ENCODE measurements at places on chromosomes 6 and 20.

- DNase-seq = no peak
These were observed 50.4 kb downstream of the UNC5CL start for GRCh38 chr6:40988634-40989033.

DNA sequence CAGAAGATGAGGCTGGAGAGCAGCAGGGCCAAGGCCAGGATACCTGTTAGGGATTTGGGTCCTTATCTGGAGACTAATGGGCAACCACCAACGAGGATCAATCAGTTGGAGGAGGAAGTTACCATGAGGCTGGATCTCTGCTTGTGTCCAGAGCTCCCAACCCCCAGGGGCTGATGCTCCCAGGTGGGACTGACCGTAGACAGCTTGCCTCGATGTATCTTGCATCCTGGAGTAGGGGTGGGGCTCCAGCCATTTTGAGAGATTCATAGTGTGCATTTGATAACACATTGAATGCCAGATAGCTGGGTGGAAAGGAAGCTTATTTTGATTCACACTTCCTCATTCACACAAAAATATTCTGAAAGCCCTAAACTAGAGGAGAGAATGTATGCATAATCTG, 4.6 kb upstream of the RFPL4B start:
- no peak for DNase-seq

DNA sequence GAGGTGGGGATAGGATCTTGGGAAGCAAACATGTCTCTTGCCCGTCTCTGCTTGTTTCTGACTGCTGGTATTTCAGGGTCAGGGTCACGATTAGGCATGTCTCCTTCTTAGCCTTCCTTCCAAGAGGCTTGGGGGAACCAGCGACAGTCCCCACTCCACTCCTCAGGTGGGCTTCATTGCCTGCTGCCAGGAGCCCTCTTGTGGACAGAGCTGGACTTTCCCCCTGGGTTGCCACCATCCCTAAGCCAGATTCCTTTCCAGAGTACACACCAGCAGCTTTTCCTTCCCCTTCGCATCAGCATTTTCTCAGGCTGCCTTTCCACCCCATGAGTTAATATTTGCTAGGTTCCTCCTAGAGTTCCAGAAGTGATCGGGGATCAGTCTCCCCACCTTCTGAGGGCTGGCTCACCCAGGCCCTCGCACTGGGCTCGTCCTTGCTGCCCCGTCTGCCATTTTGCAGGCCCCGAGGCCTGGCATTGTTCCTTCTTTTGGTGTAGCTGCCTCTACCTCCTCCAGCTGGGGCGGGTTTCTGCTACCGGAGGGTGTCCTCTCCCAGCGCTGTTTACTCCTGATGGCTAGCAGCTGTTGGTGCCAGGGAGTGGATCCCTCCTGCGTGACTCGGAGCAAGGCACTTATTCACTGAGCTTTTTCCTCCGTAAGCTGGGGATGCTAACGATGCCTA, 8.8 kb upstream of the C20orf144 start:
- peak; percentile 69 for DNase-seq

- no peak for DNase-seq
These were observed 72.6 kb downstream of the CD109 start for GRCh38 chr6:73768558-73768957.

DNA sequence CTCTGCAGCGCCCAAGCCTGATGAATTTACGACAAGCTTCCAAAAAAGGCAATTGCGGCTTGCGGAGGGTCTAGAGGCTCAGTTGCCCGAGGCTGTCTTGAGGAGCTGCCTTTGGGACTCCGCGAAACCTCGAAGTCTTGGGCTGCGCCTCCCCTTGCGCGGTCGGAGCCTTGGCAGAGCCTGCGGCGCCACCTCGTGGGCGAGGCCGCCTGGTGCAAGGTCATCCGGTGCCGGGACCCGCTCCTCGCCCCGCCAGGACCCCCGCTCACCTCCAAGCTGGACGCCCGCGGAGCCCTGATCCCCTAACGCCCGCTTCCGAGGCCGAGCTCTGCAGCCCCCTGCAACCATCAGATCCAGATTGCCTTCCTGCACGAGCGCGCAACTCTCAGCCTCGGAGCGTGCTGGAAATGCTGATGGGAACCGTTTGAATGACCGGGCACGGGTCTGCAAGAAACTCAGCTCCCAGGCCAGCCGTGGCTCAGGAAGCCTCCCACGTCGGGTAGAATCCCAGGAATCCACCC, 14.9 kb upstream of the FAM210B start:
- peak; percentile 98 for DNase-seq

GRCh38 chr6:102717252-102717651, 1323.7 kb downstream of the GRIK2 start:
- DNase-seq = no peak

DNA sequence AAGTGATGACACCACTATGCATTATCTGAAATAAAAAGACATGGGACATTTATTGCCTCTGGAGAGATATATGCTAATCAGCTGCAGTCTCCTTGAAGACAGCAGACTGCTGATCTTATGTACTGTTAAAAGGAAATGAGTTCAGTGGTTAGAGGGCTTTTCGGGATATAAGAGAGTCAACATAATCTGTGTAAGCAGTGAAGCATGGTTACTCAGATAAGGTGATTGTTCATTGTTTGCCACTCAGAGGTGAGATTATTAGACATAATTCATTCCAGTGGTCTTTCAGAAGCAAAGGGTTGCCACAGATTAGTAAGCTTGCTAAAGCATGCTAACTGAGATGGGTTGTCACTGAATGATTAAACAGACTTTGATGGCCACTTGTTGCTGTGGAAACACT, 1450.7 kb upstream of the ADGRB3 start:
- no peak for DNase-seq

- DNase-seq = no peak
These were observed 117.2 kb downstream of the PDE10A start for GRCh38 chr6:165545806-165546205.

DNA sequence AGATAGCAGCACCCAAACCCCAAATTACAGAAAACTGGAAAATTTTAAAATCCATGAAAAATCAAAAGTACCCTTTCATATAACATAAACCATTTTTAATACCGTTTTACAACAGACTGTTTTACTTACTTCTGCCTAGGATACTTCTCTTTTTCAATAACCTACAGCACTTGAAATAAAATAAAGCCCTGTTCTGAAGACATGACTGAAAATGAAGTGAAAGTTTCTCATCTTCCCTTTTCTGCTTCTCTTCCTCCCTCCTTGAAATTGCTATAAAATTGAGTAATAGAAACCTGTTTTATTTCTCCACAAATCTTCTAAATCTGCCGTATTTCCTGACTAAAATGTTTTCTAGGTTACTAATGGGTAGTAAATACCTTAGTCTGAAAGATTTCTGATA, 20.3 kb downstream of the MMS22L start:
- DNase-seq = no peak

DNA sequence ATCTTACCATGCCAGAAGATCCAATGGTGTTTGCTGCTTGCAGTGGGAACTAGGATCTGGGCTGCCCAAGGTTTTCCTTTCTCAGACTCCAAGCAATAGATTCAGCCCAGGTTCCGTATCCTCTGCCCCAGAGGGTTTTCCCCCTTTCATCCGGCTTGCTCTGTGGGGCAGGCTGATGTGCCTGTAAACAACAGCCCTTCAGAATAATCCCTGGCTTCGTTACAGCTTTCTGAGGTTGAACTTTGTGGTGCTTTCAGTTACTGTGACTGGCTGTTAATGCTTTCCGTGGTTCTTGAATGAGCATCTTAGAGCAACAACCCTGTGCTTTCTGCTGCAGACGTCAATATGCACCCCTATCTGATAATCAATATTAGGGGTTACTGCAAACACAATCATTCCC, 400.4 kb downstream of the BTBD3 start:
- DNase-seq = no peak

- DNase-seq = no peak
These were observed 5.0 kb upstream of the HSPA12B start for GRCh38 chr20:3727401-3728021.

DNA sequence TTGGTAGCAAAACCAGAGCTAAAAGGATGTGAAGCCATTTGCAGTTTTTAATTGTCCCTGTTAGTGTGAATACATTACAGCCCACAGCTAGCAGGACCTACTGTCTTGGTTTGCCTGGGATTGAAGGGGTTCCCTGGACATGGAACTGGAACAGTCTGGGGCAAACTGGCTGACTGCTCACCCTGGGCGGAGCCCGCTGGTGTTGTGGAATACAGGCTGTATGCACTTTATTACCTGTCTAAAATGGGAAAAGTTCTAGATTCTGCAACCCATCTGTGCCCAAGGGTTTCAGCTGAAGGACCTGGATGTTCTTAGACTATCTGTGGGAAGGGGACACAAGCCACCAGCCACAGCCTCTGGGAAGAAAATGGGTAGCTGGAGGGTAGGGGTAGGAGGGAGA, 12.2 kb upstream of the CDKN1A start:
- DNase-seq = no peak

DNA sequence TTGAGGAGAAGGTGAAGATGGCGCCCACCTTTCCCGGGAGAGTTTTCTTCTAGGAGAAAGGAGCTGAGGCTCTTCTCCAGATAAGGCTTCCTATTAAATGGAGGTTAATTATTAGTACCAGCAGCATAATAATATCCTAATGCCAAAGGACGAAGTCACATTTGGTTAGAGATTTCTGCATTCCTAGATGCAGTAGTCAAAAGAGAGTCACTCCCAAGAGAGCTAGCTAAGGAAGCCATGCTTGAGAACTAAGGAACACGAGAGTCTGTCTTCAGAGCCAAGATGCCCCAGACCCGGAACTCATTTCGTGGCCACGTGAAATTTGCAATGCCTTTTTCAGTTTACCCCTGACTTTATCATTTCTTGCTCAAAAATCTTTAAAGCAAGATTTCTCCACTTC, 132.7 kb downstream of the TSHZ2 start:
- no peak for DNase-seq

- no peak for DNase-seq
These were observed 474.6 kb downstream of the COL12A1 start for GRCh38 chr6:74731204-74731603.

DNA sequence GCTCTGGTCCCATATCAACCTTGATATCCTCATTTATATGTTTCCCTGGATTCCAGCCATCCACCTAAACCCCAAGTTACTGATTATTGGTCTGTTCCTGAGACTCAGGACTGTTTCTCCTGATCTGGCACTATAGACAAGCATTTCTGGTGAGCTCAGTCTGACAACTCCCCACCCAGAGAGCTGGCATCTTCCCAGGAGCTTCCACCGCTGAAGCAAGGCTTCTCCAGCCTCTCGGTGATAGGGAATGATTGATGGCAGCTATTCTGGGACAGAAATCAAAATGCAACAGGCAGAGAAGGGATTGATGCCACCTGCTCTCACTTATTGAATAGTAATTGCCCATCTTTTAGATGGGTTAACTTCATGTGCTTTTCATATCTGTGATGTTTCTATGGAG, 169.7 kb upstream of the GGTLC1 start:
- DNase-seq = no peak

- no peak for DNase-seq
These were observed 983 bp downstream of the RBBP9 start for GRCh38 chr20:18496042-18496441.

DNA sequence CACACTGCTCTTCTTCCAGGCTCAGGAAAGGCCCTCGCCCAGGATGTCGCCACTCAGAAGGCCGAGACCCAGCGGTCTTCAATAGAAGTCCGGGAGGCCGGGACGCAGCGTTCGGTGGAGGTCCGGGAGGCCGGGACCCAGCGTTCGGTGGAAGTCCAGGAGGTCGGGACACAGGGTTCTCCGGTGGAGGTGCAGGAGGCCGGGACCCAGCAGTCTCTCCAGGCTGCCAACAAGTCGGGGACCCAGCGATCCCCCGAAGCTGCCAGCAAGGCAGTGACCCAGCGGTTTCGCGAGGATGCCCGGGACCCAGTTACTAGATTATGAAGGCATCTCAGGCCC, 1.0 kb downstream of the KHDC3L start:
- no peak for DNase-seq

DNA sequence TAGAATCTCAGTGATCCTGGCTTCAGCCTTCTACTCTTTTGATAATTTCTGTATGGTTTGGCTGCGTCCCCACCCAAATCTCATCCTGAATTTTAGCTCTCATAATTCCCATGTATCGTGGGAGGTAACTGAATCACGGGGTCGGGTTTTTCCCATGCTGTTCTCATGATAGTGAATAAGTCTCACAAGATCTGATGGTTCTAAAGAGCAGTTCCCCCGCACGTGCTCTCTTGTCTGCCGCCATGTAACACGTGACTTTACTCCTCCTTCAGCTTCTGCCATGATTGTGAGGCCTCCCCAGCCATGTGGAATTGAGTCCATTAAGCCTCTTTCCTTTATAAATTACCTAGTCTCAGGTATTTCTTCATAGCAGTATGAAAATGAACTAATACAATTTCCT, 507.2 kb downstream of the CDH26 start:
- no peak for DNase-seq

GRCh38 chr20:45935416-45936046, 1.0 kb downstream of the PCIF1 start:
- DNase-seq = no peak

DNA sequence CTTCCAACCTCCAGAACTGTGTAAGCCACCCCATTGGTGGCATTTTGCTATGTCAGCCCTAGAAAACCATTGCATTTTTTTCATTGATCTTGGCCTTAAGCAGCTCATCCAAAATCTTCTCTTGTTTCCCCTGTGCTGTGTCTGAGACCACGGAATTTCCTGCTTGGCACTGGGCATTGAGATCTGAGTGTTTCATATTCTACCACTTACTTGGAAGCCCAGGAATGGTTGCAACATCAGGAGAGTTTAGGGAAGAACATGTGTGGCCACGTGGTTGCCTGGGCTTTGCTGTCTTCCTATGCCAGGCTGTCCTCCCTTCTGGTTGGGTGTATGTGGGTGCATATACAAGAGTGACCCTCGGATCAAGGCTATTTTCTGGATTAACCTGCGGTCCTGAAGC, 139.3 kb upstream of the PMEPA1 start:
- DNase-seq = no peak

DNA sequence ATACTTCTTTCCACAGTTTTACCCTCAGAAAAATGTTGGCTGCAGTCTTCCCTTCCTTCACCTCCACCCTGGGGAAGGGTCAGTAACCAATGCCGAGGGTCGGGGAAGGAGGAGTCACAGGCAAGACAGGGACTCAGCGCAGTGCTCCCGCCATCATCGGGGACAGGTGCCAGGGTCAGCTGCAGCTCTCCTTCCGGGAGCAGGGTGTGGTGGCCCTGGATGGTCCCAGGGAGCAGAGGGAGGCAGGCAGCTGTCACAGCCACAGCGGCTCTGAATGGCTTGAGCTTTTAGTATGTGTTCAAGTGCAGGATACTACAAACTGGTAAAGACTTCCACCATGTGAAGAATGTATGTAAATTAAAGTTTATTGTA, 26.0 kb upstream of the PI16 start:
- no peak for DNase-seq
